Endothelial cell (in vitro differentiated cells): ENCODE measurements at places on chromosomes 11 and 22.

DNA sequence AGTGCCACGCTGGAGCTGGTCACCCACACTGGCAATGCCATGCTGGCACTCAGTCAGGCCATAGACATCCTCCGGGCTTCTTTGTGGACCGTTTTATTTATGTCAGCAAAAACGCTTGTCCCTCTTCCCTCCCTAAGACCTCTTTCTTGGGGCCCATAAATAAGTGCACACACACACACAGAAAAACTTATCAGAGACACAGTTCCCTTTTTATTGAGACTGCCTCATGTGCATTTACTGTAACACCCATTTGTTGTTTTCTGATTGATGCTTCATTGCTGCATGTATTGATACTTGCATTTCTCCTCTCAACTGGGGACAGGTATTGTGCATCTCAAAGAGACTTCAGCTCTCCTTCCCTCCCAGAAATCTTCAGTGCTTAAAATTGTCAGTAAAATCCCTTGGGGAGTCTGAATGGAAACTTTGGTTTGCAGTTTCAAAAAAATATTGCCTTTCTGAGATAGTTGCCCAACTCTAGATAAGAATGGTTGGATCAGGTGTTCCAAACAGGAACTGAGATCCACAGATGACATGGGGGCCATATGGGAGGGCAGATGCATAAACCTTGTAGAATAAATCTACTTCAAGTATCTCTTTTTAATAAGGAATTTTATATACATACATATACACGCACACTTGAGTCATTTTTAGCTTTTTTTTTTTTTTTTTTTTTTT, 50.9 kb downstream of the PPP2R1B start:
- no peak for DNase-seq

- no peak for DNase-seq
Observed at GRCh38 chr22:30609260-30610185, 2.5 kb downstream of the TCN2 start.

- DNase-seq, result no peak
Observed at GRCh38 chr11:3955299-3955665, 99.8 kb downstream of the STIM1 start.

DNA sequence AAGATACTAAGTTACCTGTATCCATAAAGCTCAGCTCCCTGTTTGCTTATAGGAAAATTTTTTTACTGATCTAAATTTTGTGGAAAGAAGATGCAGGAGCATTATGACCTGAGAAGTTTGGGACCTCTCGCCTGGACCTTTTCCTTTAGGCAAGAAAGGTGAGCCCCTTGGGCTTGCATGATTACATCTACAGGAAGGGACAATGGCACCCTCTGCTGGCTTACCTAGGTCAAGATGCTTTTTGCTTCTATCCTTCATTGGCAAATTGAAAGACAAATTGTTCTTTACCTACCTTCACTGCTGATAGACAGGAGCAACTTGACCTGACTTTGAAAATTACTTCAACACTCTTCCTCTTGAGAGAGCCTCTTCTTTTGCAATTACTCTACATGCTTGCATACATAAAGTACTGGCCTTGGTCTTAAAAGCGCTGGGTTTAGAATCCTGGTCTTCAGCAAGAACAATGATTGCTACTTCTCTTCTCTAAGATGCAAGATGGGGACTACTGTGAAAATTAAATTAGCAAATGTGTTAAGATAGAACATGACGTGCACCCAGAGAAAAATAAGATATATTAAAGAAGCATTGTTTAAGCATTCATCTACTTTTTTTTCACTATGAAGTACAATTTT, 147.2 kb downstream of the TRPC6 start:
- peak; percentile 59 for DNase-seq

DNA sequence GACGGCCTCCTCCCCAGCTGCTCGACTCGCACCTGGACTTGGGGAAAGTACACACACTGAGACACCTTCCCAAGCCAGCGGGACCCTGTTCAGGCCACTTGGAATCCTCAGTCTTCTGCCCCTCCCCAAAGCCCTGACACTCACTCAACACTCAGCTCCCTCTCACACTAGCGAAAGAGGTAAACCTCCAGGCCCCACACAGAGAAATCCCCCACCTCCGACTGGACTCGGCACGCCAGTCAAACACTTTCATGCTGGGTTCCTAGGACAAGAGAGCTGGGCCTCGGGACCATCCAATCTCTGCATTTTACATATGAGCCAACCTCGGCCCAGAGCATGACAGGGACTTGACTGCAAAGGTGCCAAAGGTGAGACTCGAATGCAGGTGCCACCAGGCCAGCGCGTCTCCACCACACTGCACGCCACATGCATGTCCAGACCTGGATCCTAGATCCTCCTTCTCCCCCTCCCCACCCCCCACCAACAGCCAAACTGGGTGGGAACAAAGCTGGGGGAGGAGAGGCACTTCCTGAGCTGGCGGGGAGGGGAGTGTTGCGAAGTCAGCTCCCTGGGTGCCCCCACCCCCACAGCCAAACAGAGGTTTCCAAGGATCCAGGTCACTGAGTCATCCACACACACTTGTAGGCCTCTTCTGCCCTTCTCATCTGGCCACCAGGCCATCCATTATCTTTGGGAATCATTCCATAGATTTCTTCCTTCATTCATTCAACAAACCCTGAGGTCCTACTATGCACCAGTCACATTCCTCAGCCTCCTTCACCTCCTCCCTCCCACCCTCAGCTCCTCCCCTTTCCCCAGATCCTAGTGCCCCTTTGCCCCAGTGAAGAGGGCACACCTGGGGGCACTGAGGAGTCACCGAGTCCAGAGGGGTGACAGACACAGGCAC, 10.7 kb upstream of the CD5 start:
- DNase-seq, result no peak

GRCh38 chr11:101743828-101744227, 160.0 kb upstream of the TRPC6 start:
- DNase-seq, result no peak

- no peak for DNase-seq
Observed at GRCh38 chr22:31238057-31238456, 26.0 kb downstream of the LIMK2 start.

DNA sequence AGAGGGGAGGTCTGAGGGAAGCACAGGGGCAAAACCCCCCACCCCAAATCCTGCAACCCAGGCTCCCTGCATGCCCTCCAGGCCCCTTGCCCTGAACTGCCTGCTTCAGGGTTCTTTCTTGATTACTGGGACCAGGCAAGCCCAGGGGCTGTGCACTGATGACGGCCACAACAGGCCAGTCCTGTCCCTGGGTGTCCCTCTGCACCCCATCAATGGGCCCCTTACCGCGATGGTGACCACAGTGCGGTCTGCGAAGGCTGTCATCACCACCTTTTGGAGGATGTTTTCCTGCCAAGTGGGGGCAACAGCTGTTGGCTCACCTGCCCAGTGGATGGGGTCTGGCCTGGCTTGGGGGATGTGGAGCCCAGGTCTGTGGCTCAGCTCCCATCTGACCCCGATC, 5.0 kb upstream of the KCNJ11 start:
- DNase-seq, result no peak

GRCh38 chr11:57387289-57388030, 3.0 kb downstream of the PRG2 start:
- no peak for DNase-seq

GRCh38 chr11:16881074-16881709, 133.0 kb downstream of the PLEKHA7 start:
- DNase-seq, result no peak

DNA sequence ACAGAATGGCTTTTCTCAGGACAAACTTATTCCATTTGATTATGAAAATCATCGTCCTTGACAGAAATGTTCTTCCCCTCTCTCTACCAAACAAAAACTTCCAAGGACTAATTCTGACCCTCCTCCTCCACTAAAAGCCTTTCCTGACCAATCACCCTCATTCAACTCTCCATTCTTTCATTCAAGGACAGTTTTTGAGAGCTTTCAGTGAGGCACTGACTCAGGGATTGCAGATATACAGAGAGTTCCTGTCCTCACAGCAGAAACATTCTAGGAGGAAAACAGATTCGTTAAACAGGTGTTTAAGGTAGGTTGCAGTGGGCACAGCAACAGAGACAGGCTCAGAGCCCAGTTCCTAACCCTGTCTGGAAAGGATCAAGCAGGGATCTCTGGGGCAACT, 41.5 kb downstream of the OR4D9 start:
- no peak for DNase-seq

DNA sequence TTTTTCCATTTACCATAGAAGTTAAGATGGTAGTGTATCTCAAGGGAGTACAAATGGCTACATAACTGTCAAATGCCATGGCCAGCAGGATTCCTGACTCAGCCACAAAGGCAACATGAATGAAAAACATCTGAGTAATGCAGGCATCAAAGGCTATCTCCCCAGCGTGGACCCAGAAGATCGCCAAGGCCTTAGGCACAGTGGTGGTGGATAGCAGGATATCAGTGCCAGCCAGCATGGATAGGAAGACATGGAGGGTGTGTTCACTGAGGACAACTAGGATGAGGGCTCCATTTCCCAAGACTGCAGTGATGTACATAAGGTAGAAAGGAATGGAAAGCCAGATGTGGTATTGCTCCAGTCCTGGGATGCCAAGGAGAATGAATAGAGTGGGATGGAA, 18.0 kb downstream of the OR52B2 start:
- DNase-seq, result no peak

DNA sequence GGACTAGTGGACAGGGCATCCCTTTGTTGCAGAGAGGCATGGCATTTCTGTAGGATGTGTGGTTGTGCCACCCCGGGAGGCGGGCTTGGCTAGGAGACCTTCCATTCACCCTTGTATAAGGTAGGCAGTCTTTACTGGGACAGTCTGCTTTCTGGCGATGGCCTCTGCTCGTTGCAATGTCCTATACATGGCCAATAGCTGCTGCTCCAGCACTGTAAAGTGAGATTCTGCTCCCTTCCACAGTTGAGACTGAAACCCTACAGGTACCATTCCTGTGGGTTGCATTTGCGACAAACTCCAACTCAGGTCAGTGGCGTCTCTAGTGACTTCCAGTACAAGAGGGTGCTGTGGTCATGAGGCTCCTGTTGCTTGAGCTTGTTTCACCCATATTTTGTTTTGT, 20.4 kb upstream of the APOL3 start:
- no peak for DNase-seq

- DNase-seq, result no peak
Observed at GRCh38 chr11:92296138-92296515, 71.5 kb downstream of the FAT3 start.

DNA sequence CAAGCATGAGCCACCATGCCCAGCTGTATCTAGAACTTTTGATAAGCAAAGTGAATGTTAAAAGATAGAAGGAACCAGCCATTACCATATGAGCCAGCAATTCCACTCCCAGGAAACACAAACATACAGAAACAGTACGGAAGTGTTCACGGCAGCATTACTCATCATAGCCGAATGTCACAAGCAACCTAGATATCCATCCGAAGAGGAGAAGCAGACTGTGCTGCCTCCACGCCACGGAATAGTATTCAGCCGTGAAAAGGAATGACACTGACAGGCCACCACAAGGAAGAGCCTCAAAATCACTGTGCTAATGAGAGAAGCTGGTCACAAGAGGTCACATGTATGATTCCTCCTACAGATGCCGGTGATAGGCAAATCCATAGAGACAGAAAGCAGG, 17.6 kb upstream of the MGAT3 start:
- DNase-seq, result no peak

- DNase-seq, result no peak
Observed at GRCh38 chr11:17219016-17219415, 11.2 kb upstream of the PIK3C2A start.

DNA sequence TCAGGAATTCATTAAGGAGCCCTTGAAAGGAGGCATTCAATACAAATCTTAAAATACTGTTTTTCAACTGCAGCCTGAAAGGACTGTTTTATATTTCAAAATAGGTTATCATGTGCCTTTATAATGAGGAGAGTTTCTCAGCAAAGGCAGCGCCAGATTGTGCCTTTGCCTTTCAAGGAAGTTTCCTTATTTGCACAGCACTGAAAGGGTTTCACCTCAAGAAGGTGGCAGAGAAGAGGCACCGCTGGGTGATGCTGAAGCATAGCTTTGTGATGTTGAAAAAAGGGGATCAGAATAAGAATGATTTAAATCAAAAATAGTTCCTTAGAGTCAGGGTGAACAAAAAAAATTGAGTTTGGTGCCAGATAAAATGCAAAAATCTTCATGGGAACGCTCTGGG, 601.0 kb upstream of the KIRREL3 start:
- DNase-seq, result no peak

- DNase-seq, result no peak
Observed at GRCh38 chr22:20221421-20222340, 46.4 kb downstream of the RTN4R start.

GRCh38 chr11:16356057-16356760, at the start of gene SOX6:
Gene SOX6, minus strand, starts transcription at chr11:16356546. Its CDS starts 15,298 bp downstream, at chr11:16341248.
- DNase-seq, result no peak

DNA sequence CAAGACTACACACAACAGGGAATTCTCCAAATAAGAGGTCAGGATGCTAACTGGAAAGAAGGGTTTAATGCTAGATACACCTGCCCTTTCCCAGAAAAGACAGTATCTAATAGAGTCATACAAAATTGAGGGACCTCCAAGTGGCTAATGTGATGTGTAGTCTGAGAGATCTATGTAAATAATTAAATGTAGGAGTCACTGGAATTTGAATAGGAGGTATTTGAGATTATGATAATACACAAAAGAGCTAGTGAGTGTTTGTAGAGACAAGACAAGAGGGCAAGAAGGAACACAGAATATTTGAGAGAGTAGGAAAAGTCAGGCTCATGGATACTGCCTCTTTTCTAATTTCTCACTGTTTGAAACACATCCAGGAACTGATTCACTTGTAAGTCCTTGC, 15.5 kb upstream of the INSC start:
- no peak for DNase-seq

DNA sequence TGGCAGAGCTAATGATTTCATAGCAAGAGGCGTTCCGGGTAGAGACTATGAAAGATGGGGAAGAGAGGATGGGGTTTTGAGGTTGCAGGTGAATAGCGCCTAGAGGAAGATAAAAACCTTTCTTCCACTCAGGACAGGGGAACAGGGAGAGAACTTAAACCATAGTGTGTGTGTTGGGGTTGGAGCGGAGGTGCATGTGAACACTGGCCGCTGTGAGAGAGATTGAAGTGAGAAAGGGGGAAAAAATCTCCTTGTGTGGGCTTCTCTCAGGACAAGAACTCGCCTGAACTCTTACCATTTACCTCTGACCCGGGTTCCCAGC, 3.4 kb downstream of the BSX start:
- no peak for DNase-seq

GRCh38 chr22:25780673-25781072, 38.7 kb downstream of the MYO18B start:
- DNase-seq, result no peak

GRCh38 chr11:9977554-9977953, 313.7 kb downstream of the SWAP70 start:
- no peak for DNase-seq

- peak; percentile 47 for DNase-seq
Observed at GRCh38 chr11:79439886-79440570, 802 bp downstream of the TENM4 start.
